Left ventricle myocardium inferior (tissue), 1 donor: ENCODE measurements at places on chromosomes 3 and 15.

- no peak for DNase-seq
These were observed 21.1 kb downstream of the MAPK6 start for GRCh38 chr15:52039925-52040781.

DNA sequence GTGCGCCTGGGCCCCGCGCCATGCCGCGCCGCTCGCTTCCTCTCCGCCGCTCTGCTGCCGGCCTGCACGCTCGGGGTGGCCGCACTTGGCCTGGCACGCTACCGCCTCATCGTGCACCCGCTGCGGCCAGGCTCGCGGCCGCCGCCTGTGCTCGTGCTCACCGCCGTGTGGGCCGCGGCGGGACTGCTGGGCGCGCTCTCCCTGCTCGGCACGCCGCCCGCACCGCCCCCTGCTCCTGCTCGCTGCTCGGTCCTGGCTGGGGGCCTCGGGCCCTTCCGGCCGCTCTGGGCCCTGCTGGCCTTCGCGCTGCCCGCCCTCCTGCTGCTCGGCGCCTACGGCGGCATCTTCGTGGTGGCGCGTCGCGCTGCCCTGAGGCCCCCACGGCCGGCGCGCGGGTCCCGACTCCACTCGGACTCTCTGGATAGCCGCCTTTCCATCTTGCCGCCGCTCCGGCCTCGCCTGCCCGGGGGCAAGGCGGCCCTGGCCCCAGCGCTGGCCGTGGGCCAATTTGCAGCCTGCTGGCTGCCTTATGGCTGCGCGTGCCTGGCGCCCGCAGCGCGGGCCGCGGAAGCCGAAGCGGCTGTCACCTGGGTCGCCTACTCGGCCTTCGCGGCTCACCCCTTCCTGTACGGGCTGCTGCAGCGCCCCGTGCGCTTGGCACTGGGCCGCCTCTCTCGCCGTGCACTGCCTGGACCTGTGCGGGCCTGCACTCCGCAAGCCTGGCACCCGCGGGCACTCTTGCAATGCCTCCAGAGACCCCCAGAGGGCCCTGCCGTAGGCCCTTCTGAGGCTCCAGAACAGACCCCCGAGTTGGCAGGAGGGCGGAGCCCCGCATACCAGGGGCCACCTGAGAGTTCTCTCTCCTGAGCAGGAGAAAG is 951 bp downstream of the GPR62 start:
- DNase-seq = peak; percentile 58

- DNase-seq = no peak
These were observed 62.6 kb upstream of the SLC2A2 start for GRCh38 chr3:171088964-171089754.

DNA sequence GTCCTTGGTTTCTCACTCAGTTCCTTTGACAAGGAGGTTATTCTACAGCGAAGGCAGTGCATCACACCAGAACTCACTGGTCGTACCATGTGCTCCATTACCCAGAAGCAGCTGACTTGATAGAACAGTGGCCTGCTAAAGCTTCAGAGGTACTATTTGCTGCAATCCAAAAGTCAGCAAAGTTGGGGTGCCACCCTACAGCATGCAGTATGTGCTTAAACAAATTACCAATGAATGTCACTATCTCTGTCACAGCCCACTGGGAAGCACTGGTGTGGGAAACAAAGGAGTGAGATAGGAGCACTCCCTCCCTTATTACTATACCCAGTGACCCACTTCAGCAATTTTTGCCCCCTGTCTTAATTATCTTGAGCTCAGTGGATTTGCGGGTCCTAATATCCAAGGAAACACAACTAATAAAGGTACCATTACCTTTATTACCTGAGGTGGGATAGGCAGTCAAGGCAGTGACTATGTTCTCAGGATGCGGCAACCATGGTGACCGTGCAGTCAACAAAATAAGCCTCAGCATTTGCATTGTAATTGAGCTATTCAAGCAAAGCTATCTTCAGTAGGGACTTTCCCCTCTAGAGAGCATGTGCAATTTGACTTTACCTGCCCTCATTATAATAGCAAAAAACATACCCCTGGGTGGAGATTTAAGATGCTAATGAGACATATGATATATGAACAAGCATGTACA is 199.4 kb downstream of the OCA2 start:
- no peak for DNase-seq

DNA sequence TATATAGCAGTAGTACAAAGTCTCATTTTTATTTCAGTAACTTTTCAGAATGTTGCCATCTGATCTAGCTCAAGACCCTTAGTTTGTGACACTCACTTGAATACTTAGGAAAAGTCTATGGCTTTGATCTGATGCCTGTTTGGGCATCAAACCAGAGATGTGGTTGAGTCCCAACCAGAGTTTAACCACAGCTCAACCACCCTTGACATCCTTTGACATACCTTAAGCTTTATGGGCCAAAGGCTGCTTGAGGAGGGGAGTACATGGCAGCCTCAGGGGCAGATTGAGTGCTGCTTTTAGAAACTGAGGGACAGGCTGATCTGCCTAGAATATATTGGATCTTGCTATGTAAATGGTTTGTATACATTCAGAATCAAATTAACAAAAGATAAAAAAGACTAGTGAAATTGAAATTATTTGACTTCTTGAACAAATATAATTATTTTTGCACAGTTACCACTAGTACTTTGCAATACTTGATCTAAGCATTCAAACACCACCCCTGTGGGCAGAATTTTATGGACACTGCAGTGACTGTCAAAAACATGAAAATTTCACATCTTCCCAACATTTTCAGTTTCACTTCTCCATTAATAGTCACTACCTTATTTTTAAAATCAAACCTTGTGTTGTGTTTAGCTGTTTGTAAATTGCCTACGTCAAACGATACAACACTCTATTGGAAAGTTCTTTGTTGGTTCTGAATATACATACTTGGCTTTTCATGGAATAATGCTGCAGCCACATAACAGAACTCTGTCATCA is 199.8 kb downstream of the UBE2E2 start:
- no peak for DNase-seq

DNA sequence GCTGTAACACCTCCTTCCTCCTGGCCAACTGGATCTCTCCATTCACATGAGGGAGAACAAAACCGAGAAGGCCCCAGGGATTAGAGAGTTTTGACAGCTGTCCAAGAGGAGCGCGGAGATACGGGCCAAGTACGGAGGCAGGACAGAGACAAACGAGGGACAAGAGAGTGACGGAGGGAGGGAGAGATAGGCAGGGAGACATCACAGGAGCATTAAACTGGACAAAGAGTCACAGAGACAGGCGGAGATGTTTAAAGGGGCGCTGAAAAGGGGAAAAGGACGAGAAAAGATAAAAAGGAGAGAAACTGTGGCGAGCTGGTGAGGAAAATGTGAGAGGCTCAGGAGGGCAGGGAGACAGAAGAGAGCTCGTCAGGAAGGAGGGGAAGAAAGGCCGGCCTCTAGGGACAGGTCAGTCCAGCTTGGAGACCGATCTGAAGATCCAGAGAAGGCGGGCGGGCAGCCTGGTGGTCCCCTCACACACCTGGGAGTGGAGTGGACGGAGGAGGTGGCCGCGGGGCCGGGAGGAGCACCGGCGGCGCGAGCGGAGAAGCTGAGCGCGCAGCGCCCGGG is 40.5 kb upstream of the ROPN1 start:
- DNase-seq = peak; percentile 58

GRCh38 chr3:196617256-196617655 is 22.2 kb upstream of the NRROS start:
- DNase-seq = no peak

- DNase-seq = peak; percentile 68
These were observed 485 bp downstream of the CELF6 start for GRCh38 chr15:72319360-72319984.

- no peak for DNase-seq
These were observed 125.6 kb upstream of the CRBN start for GRCh38 chr3:3305084-3305483.

DNA sequence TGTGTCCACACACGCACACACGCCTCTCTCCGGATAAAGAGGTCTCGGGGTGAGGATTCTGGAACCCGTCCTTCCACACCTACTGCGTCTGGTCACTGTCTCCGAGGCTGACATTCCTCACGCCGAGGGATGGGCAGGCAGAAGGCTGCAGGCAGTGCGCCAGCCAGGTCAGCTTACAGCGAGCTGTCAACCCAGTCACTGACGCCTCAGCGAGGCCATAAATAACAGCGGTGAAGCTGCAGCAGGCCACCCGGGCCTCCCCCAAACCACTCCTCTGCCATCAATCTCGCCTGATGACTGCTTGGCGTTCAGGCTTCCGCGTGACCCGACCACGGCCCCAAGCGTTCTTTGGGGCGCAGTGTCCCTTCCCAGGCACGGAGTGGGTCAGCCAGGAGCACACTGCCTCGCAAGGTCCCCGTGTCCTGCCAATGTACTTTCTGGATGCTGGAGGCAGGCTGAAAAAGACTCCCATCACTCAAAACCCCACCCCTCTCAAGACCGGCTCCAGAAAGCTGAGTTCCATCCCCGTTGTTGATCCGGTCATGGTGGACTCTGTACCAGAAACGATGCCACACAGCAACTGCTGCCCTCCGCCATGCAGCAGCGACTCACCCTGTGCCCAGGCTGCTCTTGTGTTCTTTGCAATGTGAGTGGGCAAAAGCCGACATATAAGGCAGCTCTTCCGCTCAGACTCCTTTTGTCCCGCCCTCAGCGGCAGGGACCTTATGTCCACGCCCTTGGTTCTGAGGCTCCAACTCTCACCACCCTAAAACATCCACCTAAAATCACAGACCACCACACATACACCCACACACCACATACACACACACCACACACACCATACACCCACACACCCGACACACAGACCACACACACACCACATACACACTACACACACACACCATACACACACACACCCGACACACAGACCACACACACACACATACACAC is 27.1 kb downstream of the CPN2 start:
- DNase-seq = peak; percentile 89

DNA sequence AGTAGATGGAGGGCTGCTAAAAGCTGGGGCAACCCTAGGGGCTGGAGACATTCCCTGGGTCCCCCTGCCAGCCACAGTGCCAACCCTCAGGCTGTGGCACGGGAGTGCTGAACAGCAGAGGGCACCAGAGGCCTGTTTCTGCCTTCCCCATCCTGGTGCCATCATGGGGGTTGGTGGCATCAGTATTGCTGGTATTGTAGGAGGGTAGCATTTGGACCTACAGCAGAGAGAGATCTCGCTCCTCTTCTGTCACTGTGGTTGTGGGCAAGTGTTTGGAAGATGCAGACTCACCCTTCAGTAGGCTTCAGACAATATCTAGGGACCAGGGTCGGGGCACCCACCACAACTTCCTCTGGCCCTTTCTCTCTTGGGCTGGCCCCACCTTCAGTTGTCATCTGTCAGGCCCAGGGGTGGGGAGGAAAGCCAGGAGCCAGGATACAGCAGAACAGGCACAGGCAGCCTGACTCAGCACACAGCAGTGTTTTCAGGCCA is 123.5 kb downstream of the RPLP1 start:
- DNase-seq = peak; percentile 47

DNA sequence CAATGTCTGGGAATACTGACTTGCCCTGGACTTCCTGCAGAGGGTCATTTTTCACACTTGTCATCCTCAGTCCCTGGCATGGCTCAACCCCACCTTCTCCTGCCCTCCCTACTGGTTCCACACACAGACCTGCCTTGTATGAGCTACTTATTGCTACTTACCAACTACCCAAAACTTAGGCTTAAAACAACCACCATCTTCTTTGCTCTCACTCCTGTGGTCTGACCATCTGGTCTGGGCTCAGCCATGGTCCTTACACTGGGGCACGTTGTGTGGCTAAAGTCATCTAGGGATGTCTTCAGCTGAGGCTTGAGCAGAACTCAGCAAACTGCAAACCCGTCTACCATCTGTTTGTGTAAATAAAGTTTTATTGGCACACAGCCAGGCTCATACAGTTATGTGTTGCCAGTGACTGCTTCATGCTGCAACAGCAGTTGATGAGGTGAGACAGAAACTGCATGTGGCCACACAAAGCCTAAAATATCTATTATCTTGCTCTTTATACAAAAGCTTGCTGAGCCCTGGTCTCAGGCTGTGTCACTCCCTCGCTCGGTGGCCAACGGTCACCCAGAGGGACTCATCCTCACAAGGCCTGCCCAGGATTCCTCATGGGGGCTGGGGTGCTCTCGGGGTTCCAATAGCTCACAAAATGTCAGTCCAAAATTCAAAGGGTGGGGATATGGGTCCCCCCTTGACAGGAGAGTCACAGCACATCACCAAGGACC is 43.5 kb downstream of the KLF15 start:
- DNase-seq = no peak

DNA sequence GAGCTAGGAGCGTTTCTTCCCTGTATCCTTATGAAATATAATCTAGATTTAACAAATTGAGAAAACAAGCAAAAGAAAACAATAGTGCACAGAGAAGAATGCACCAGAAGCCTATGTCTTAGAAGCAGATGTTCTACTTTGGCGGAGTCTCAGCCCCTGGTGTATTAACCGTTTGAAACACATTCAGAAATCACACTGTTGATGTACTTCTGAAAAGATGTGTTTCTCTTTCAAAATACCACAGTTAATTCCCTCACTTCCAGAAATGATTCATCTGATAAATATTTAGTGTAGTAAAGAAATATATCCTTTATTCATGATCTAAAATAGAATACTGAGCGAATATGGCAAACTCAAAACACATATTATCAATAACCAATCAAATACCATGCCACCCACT is 77.7 kb downstream of the CBLB start:
- DNase-seq = no peak

DNA sequence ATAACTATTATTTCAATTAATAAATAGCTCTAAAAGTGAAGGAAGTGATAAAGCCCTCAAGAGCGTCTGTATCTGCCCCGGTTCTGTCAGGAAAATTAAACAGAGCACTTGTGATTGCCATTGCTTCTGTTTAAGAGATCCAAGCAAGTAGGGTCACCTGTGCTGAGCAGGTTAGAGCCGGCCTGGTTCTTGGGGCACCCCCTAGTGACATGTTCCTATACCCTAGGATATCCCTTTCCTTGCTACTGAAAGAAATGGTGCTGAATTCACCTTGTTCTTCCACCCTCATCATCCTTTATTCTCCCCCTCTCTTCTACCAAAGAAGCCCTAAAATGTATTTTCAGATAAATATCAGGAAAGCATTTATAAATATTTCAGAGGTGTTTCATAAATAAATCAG is 323.5 kb downstream of the RORA start:
- DNase-seq = no peak

GRCh38 chr15:91593067-91593466 is 260.4 kb upstream of the SLCO3A1 start:
- no peak for DNase-seq

DNA sequence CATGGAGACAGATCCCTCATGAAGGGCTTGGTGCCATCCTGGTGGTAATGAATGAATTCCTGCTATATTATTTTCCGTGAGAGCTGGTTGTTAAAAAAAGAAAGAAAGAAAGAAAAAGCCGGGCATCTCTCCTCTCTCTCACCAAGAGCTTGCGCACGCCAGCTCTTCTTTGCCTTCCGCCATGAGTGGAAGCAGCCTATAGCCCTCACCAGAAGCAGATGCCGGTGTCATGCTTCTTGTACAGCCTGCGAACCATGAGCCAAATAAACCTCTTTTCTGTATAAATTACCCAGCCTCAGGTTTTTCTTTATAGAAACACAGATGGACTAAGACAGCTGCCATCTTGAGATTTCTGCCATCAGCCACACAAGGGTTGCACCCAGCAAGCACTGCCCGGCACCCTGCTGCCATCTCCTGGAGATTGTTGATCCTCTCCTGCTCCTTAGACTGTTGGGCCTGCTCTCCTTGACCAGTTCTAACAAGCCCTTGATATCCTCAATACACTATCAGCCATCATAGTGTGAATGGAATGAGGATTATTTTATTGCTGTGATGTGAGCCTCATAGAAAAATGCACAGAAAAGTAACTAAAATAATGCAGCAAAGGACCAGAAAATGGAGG is 3.5 kb upstream of the AHSG start:
- no peak for DNase-seq

GRCh38 chr3:146092230-146092629 is 68.8 kb downstream of the PLOD2 start:
- DNase-seq = no peak
